C1 segment of cervical spinal cord (tissue), 14 donors: ENCODE measurements at places on chromosomes 5 and 9.

DNA sequence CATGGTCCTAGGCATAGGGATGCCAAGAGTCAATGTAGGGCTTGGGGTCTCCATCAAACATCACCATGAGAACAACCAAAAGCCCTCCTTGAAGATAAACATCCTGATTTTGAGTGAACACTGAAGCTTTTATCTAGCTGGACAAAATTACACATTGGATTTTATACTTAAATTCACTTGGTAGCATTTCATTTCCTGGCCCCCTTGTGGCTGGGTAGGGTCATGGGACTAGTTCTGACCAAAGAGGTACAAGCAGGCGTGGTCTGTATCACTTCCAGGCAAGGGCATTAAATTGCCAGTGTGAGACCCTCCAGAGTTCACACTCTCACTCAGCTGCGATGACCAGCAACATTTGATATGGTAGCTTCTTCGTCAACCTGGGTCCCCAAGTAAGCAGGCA, 320.3 kb downstream of the ACTL7B start:
- no peak for DNase-seq

- no peak for DNase-seq
These were observed 38.4 kb downstream of the PRKACG start for GRCh38 chr9:68975365-68976043.

DNA sequence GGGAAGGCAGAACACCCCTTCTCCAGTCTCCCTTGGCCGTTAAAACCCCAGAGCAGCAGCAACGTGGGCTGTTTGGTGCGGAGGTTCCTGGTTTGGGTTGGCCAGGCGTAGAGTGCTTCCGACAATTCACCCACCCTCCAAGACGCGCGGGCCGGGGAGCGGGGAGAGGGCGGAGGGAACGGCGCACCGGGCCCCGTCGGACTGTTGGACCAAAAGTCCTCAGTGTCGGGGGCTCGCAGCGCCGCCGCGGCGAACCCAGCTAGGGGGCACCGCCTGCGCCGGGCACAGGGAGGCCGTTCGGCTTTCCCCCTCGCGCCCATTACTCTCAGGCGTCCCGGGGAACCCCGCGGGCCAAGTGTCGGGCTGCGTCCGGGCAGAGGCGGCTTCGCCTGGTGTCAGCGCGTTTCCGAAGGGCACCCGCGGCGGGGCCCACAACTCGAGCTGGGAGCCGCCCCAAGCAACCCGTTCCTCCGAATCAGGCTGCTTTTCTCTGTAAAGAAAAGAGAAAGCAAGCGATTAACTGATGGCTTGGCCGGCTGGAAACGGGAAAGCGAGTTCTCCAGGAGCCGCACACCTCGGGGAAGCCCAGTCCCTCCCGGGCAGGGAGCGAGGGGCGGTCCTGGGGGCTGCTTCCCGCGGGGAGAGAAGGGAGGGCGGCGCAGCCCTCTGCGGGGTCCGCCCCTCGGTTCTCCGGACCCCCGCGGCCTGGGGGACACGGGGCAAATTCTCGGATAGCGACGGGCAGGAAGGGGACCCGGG, 145.5 kb downstream of the ERCC6L2 start:
- peak; percentile 27 for DNase-seq

DNA sequence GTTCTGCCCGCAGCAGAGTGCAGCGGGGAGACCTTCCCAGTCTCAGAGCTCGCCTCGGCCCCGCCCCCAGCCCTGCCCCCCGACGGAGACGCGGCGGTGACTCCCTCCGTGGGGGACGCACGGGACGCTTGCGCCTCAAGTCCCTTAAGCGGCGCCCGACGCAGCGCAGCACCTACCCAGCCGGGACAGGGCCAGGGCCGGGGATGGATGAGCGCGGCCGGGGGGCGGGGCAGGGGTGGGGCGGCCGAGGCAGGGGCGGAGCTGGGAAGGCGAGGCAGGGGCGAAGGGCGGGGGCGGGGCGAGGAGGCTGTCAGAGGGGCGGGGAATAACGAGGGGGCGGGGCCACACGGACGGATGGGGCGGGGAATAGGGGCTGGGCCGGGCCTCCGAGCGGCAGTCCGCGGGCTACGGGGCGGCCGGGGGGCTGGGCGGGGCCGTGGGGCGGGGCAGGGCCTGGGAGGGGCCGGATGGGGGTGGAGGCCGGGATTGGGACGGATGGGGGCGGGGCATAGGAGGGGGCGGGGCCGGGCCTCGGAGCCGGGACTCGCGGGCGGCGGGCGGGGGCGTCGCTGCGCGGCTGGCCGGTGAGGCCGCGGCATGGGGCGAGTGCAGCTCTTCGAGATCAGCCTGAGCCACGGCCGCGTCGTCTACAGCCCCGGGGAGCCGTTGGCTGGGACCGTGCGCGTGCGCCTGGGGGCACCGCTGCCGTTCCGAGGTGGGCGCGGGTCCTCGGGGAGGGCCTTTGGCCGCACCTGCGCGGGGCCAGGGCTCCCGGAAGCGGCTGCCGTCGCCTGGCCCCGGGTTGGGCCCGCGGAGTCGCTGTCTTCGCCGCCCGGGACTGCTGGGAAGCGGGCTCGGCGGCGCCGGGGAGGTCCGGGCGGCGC, at the start of gene ARRDC1:
Gene ARRDC1 (plus strand): TSS at position 566 of the 884 bp plus-strand sequence. CDS start 32 bp downstream, at position 598.
- peak; percentile 79 for DNase-seq

DNA sequence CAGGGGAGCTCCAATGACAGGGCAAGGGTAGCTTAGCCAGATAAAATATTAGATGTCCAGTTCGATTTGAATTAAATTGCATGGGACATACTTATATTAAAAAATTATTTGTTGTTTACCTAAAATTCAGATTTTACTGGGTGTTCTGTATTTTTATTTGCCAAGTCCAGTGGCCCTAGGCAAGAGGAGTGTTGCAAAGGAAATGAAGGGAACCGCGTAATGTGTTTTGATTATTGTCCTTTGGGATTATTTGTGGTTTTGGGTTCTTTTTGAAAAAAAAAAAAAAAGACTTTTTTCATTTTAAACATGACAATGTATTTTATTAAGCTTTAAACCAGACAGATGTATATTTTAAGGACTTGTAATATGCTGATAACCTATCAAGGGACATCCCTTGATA, 179.3 kb downstream of the C9orf152 start:
- no peak for DNase-seq

DNA sequence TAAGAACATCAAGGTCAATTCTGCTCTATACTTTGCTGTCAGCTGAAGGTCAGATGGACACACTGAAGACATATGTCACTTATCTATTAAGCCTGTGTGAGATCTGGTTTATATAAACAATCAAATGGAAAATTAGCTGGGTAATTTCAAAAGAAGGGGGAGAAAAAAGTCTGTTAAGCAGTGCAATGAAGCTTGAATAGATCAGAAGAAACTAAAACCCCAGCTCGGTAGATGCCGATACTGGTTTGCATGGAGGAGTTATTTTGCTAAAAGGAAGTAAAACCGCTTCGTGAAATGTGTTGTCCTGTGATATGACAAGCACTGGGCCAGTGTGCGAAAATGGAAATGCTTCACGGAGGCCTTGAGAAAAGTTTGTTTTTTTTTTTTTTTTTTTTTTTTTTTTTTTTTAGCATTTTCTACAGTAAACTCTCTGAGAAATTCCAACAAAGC, 148.8 kb downstream of the MEF2C start:
- no peak for DNase-seq

- DNase-seq, result no peak
These were observed 9.6 kb downstream of the PIP5K1B start for GRCh38 chr9:68714416-68715180.

- DNase-seq, result no peak
These were observed 160.3 kb downstream of the SLF1 start for GRCh38 chr5:94778732-94779131.

DNA sequence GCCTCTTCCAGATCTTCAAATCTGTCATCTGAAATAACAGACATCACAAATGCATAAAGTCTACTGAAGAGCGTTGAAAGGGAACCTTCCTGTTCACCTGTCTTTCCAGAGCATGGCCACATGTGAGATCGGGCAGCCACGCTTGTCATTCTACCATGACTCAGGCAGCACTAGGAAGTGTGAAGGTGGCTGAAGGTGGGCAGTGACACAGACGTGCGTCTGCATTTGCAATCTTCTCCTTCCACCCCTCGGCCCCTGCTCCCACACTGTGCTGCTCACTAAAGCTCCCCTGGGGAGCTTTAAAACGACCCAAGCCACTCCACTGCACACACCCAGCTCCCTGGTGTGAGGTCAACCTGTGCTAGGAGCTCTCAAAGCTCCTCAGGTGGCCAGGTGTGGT, 2.5 kb downstream of the ENTR1 start:
- no peak for DNase-seq

- DNase-seq, result no peak
These were observed 223.4 kb downstream of the DOCK8 start for GRCh38 chr9:438066-438465.

- DNase-seq, result no peak
These were observed 10.4 kb upstream of the GNAQ start for GRCh38 chr9:78041971-78042370.

GRCh38 chr9:107462691-107463090, 26.9 kb downstream of the KLF4 start:
- no peak for DNase-seq

DNA sequence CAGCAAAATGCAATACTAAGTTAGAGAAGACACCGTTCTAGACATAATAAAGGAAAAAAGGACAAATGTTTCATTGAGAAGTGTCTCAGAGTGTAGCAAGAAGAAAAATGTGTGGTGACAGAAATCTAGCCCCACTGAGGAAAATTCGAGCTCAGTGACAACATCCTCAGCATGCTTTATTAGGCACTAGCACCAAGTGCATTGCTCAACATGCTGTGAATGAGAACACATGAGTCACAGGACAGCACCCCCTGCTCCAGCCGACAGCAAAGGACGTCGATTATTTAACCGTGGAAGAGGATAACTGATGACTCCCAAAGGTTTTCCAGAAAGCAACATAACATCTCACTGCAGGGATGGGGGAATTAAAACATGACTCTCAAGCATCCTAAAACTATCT, 182.7 kb downstream of the GNAQ start:
- peak; percentile 39 for DNase-seq

- DNase-seq, result peak; percentile 53
These were observed 12.4 kb downstream of the RAPGEF6 start for GRCh38 chr5:131622633-131623032.

GRCh38 chr9:76810377-76810957, 46.2 kb downstream of the PCA3 start:
- DNase-seq, result no peak

DNA sequence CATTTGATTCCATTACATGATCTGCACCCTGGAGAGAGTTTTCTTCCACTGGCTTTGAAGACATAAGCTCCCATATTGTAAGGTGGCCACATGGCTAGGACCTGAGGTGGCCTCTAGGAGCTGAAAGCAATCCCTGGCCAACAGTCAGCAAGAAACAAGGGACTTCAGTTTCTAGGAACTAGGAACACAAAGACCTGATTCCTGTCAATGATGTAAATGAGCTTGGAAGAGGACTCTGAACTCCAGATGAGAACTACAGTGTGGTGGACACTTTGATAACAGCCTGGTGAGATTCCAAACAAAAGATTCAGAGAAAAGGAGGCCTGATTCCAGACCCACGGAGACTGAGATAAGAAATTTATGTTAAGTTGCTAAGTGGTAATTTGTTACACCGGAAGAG, 129.0 kb downstream of the MCTP1 start:
- DNase-seq, result no peak

- no peak for DNase-seq
These were observed 678 bp downstream of the SLC2A6 start for GRCh38 chr9:133477992-133478850.

DNA sequence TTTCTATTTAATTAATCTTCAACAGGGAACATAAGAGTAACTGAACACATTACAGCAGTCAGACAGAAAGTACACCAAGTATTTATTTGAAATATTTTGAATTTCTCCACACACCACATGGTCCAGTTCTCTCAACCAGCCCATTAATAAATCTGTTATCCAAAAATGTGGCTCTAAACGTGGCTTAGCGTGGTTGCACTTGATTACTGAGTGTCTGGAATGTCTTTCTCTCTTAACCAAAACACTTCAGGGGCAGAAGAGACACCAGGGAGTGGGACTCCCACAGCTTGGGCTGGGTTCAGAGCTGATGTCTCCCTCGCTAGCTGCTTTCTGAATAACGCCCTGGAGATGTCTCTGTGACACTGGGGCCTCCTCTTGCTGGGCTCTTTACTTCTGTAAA, 52.6 kb upstream of the FANCC start:
- no peak for DNase-seq

DNA sequence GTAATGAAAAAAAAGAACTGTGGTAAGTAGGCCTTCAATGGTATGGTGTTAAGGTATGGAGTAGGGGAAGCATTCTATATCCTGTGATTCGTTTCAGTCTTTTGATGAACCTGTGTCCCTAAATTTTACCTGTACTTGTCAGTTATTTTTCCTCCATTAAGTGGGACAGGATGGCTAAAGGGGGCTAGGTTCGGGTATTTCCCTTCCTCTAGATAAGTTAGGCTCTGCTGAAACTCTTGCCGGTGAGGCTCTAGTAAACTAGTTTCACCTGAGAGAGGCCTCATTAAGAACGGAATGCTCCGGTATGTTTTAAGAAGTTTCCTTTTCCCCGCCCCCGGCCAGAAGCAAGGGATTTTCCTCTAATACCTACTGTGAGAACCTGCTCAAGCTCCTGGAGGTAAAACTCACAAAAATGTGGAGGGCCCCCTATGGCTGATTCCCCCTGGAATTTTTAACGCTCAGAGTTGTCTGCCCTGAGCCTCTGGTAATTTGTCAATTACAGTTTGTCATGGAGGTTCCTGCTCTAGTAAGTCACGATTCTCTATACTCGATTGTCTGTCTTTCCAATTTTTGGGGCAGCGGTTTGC, 87.7 kb downstream of the MACIR start:
- no peak for DNase-seq

DNA sequence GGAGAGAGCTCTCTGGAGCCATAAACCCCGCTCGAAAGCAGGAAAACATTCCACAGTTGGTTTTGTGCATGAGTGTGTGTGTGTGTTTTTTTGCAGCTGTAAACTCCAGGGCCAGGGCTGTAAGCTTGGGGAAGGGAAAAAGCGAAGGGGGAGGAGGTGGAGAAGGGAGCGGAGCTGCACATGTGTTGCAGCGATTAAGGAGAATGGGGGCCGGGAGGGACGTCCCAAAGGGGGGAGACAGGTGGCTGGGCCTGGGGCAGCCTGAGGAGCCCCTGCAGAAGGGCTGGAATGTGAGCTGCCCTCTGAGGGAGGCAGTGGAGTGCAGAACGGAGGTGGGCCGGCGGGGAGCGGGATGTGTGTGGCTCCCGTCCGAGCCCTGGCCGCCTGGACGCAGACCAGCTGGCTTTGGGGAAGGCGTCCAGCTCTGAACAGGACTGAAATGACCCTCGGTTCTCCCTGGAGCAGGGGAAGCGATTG, 2.7 kb upstream of the MYMK start:
- peak; percentile 42 for DNase-seq

DNA sequence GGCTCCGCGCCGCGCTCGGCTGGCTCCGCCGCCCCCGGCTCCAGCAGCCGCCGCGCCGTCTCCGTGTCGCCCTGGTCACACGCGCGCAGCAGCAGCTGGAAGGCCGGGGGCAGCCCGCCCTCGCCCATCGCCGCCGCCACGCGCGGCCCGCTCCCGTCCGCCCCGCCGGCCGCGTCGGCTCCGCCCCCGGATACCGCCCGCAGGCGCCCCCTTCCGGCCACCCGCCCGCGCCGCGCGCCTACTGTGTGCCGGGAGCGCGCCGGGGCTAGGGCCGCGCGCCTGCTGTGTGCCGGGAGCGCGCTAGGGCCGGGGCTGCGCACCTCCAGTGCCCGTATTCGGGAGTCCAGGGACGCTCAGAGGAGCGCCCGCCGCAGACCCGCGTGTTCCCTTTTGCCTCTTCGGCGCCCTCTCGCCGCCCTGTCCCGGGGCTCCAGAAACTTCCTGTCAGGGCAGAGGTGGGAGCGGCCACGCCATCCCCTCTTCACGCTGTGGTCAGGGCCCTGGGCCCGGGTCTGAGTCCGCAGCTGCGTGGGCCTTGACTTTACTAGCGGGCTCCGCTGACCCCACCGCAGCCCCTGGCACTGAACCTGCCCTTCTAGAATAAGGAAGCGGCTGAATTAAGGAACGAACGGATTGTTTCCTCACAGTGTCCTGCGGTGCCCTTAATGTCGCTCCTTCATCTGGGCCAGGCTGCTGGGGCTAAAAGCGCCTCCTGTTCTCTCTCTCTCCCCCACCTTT, at the start of gene ANKS6:
Gene ANKS6 (minus strand): TSS at position 192 of the 738 bp plus-strand sequence. CDS start 64 bp downstream, at position 128.
- peak; percentile 63 for DNase-seq
